ENCODE measurements at places on chromosomes 12 and 14.

GRCh38 chr12:65879878-65880277 lies 55.6 kb downstream of the HMGA2 start:
- peak; percentile 86 for DNase-seq

- no peak for DNase-seq
These were observed 6.1 kb downstream of the C12orf76 start for GRCh38 chr12:110042264-110042663.

DNA sequence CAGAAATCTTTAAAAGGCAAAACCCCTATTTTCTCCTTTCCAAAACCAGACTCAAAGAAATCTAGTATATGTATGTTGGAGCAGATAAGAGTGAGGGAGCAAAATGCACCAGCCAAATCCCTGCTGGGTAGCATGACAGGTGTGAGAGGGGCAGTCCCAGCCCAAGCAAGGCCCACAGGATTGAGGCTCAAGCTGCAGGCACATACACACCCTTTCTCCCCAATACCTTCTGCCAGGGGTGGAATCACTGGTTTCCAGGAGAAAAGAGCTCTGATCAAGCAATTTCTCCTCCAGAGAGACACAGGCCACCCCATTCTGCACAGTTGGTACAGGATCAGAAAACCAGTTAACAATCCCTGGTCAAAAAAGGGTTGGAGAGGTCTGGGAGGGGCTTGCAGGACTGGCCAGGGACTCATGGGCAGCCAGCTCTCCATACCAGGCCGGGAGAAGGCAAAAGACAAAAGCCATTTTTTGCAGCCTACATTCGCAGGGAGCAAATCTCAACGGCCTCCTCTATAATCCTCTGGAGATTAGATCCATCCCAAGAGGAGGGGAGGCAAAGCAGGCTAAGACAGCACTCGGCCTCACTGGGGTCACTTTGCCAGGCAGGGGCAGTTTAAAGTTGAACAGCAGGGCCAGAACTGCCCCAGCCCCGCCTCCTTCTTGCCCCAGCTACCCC lies 2.1 kb downstream of the KMT2D start:
- DNase-seq, result no peak

- DNase-seq, result no peak
These were observed 102.8 kb upstream of the EGLN3 start for GRCh38 chr14:34053666-34054065.

DNA sequence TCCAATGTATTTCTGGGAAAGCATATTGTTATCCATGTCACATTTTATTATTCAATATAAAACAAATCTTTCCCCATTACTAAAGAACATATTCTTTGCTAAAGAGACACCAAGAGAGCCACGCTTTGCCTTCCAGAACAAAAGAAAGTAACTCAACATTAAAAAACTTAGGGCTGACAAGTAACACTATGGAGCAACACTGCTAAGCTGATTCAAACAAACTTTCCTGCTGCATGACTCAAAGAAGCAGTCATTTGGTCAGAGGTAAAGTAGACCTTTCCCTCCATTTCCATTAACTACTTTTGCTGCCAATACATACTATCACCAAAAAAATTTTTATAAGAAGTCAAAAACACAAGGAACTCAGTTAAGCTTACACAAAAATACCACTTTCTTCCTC lies 83.0 kb downstream of the DENND5B start:
- DNase-seq, result no peak

DNA sequence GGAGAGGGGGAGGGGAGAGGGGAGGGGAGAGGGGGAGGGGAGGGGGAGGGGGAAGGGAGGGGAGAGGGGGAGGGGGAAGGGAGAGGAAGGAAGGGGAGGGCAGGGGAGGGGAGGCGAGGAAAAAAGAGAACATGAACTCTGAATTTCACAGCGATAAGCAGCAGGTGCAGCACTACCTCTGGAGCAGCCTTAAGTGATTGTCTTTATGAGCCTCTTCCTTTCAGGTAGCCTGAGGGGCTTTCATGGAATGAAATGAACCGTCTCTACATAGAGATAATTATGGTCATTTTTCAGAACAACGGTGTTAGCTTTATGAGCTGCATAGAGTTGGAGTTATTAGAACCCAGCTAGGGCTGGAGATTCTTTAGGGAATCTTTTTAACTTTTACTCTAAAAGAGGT lies 18.1 kb upstream of the PTCSC3 start:
- no peak for DNase-seq

- no peak for DNase-seq
These were observed 52.4 kb upstream of the BCAT1 start for GRCh38 chr12:25001311-25001710.

DNA sequence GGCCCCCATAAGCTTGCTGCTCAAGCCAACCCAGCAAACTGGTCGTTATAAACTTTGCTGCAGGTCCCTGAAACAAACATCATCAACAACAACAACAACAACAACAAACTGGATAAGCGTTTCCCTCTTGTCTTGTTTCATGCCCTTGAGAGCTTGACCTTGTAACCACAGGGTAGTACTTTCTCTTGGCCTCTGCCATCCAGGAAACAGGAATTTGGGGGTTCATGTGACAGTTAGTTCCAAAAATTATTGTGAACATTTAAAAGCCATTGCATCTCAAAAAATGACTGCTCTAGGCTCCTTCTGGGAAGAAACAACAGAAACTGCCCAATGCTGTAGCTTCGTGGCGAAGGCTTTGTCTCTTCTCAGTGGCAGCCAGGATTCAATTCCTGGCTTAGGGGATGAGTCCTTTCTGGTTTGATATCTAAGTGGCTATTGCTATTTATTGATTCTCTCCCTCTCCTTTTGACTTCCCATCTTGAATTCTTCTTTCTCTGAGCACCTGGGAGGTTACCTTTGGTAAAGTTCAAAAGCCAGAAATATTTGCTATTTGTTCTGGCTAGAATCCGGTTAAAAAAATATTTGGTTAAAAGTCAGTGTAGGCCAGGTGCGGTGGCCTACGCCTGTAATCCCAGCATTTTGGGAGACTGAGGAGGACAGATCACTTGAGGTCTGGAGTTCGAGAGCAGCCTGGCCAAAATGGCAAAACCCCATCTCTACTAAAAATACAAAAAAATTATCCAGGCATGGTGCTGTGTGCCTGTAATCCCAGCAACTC lies 52.0 kb upstream of the CPM start:
- no peak for DNase-seq

- no peak for DNase-seq
These were observed 27.6 kb downstream of the LEMD3 start for GRCh38 chr12:65196762-65197567.

DNA sequence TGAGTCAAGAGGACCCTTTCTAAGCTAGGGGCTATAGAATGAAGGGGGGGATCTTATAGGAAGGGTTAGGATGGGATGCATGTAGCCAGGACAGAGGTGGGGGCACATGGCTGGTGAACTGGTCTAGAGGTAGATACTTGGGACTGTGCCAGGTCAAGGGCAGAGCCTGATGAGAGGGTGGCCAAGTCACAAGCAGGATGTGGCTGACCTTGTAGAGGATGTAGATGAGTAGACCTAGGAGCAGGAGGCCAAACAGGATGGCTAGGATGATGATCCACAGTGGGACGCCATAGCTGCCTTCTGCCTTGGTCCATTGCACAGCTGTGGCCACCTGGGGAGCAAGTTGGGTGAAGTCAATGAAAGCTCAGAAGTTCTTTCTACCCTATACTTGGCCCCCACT lies 12.6 kb upstream of the ZNF385A start:
- no peak for DNase-seq

DNA sequence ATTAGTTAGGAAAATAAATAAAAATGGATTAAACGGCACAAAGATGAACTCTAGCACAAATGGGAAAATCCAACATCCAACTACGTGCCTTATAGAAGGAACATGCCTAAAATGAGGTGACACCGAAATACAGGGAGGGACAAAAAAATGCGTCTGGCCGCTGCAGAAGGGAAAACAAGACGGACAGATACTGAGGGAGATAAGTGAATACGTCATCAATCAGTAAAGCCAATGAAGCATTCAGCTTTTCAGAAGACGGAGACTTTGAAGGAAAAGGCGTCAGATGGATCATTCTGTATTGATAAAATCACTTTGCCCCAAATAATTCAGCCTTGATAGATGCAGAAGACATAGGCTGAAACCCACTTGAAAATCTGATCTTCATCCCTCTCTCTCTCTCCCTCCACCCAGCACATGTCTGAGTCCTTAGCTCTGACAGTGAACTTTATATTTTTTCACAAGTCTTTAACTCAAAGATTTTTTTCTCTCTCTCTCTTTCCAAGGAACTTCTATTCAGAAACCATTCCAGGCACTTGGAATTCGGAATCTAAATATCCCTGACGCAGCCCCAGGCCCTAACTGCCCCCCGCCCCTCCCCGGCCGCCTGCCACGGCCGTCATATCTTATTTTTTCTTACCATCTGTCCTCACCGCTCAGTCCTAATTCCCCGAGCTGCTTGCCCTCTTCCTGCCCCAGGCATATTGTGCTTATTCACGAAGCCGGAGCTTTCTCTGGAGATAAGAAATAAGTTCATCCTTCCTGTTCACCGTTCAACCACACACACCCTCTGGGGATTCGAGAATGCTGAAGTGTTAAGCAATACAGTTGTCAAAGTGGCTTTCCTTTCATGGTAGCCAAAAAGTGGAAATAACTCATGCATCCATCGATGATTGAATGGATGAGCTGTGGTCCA lies 35.5 kb upstream of the RFLNA start:
- DNase-seq, result no peak

- no peak for DNase-seq
These were observed 10.9 kb downstream of the NOC4L start for GRCh38 chr12:132154941-132155770.

- peak; percentile 85 for DNase-seq
These were observed 36.2 kb downstream of the TMEM120B start for GRCh38 chr12:121748571-121749265.

DNA sequence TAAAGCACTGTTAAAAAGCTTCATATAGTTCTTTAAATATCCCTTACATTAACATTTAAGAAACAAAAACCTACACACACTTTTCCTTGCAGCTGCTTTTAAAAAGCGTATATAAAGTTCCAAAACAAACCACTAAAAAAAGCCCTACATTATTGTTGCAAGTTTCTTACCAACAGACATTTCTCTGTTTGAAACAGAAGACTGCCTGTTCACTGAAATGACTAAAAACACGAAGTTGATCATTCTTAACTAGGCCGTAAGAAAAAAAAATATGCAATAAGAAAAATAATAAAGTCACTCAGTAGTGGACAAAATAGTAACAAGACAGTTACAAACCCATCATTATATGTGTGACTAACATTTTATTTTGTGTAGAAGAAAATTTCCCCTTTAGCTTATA lies 37.3 kb downstream of the KIF21A start:
- no peak for DNase-seq

- peak; percentile 74 for DNase-seq
These were observed 159.1 kb downstream of the ADGRD1 start for GRCh38 chr12:131112700-131113290.

- no peak for DNase-seq
These were observed 133.4 kb downstream of the DICER1 start for GRCh38 chr14:95023886-95024285.

- no peak for DNase-seq
These were observed 684 bp downstream of the KANSL2 start for GRCh38 chr12:48681399-48681709.

GRCh38 chr14:59464486-59465315 lies 479 bp downstream of the GPR135 start:
- DNase-seq, result no peak

DNA sequence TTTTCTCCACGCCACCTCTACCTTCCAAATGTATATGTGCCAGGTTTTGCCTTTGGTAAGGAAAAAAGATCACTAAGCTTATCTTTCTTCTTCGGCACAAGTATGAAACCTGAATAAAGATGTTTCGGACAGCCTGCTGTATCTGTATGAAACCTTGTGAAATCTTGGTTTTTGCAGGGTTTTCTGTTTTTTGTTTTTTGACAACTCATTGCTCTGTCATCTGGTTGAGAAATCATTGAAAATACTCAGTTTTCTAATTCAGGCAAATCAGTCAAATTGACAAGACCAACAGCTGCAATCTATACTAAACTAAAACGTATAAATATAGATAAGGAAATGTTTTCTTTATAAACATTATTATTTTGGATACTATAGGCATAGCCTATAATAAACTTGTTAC lies 63.1 kb upstream of the FGD4 start:
- no peak for DNase-seq

- DNase-seq, result no peak
These were observed 215.5 kb downstream of the DPF3 start for GRCh38 chr14:72678356-72678755.

DNA sequence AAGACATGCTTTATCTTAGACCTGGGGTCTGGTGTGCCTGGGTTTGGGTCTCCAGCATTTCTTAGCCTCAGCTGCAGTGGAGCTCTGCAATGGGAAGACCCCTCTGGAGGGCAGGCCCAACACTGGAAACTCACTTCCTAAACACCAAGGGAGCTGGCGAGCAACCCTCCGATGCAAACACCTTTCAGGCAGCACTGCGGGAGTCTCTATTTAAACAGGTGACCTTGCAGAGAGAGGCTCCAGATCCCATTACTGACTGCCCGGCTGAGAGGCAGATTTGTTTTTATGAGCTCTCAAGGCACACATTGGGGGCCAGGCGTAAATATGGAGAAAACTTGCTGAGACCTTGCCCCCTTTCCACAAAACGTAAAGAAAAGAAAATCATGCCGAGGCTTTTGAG lies 195.5 kb downstream of the PAX9 start:
- DNase-seq, result no peak

GRCh38 chr12:2054091-2055018 lies 1.6 kb downstream of the CACNA1C start:
- DNase-seq, result peak; percentile 48

DNA sequence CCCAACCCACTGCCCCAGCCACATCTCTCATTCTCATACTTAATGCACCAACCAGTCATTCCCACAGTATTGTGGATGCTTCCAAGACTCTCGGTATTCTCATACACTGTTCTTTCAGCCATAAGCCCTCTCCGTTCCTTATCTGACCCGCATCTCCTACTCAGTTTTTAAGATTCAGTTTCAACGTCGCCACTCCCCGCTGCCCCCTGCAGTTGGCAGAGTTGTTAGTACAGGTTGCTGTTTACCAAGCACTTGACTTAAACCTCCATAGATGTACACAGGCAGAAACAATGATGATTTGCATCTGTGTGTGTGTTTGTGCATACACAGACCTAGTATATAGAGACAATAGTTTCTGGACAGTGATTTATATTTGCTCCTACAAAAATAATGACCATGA lies 40.2 kb downstream of the PAH start:
- DNase-seq, result no peak

DNA sequence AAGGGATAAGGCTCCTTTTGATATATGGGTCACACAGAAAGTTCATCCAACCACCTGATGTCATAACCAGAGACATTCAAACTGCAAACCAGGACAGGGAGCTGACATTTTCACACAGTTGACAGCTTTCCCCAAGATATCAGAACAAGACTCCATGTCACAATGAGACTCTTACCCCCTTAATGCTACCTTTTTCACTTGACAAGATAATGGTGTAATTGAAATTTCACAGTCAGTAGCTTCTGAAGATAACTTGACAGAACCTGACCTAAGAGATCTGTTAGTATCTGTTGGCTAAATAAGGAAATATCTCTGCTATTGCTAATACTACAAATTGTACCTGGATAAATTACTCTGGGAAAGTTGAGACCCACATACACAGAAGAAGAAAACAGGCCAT lies 187.3 kb downstream of the C12orf50 start:
- DNase-seq, result no peak

- DNase-seq, result no peak
These were observed 22.2 kb upstream of the HSPB8 start for GRCh38 chr12:119156401-119157044.

GRCh38 chr14:35285168-35286002 lies 6.8 kb upstream of the PSMA6 start:
- no peak for DNase-seq

Data from SJSA1 (cell line).